ENCODE measurements at places on chromosomes 1 and 21.

DNA sequence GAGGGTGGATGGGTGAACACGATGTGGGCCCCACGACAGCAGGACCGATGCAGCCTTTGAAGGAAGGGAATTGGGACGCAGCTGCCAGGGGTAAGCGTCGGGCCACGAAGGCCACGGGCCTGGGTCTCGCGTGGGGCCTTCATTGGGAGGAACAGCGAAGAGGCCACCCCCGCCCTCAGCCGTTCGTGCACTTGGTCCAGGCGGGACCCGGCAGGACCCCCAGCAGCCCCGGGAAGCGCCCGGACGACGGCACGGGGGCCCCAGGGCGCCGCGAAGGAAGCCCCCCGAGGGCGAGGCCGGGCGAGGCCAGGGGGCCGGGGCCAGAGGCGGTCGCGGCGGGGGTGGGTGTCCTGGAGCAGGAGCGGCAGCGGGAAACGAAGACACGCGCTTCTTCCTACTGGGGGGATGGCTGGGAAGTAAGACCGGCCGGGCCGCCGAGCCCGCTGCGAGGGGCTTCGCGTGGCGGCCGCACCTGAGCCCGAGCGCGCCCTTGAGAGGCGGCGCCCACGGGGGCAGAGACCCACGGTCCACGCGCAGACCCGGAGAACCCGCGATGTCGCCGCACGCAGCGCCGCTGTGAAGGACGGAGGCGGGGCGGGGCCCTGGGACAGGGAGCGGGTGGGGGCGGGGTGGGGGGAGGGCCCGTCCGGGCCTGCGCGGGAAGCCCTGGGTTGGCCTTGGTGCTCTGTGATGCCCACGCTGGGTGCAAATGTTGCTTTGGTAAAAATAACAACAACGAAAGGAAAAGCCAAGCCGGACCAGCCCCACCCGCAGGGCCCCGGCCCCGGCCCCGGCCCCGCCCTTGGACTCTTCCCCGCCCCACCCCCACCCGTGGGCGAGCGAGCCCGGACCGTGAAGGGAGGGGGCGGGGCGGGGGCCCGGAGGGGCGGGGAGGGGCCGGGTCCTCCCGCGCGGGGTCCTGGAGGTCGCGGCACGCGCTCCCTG is 56.0 kb upstream of the ADARB1 start:
- DNase-seq, result no peak

DNA sequence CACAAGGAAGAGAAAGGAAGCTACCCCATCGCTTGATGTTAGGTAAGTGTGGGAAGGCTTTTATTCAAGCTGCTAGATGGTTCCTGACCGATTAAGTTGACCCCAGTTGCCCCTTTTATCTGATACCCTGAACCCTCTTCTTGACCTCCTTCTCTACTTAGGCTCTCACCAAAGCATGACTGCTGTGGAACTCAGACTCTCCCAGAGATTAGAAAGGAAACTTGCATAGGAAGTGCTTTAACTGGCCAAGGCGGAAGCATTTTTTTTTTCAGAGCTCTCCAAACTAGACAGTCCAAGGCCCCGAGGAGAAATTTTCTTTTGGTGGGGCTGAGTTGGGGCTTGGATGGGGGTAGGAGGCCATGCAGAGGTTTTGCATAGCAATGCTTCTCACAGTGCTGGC is 101.3 kb upstream of the USP24 start:
- no peak for DNase-seq

GRCh38 chr1:48738356-48738755 is 38.3 kb downstream of the BEND5 start:
- no peak for DNase-seq

GRCh38 chr1:155301342-155301841 is at the start of gene PKLR:
Gene PKLR, minus strand, starts transcription at chr1:155301438. Its CDS starts 43 bp downstream, at chr1:155301395.
- DNase-seq, result no peak

GRCh38 chr1:103517380-103518047 is 8.0 kb upstream of the RNPC3 start:
- DNase-seq, result no peak

GRCh38 chr1:181249186-181249585 is 160.7 kb downstream of the IER5 start:
- no peak for DNase-seq

DNA sequence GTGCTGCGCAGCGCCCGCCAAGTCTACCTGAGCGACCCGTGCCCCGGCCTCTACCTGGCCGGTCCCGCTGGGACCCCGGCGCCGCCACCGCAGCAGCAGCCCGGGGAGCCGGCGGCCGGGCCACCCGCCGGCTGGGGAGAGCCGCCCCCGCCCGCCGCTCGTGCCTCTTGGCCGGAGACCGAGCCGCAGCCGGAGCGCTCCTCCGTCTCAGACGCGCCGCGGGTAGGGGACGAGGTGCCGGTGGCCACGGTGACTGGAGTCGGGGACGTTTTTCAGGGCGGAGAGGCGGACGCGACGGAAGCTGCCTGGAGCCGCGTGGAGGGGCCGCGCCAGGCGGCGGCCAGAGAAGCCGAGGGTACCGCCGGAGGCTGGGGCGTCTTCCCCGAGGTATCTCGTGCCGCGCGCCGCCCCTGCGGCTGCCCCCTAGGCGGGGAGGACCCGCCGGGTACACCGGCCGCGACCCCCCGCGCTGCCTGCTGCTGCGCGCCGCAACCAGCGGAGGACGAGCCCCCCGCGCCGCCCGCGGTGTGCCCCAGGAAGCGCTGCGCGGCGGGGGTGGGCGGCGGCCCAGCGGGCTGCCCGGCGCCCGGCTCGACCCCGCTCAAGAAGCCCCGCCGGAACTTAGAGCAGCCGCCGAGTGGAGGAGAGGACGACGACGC is 646 bp downstream of the IER5 start:
- DNase-seq, result no peak

- no peak for DNase-seq
Measured at GRCh38 chr1:37475380-37476086, 1.2 kb downstream of the ZC3H12A start.

GRCh38 chr1:115564201-115564600 is 77.6 kb upstream of the VANGL1 start:
- no peak for DNase-seq

DNA sequence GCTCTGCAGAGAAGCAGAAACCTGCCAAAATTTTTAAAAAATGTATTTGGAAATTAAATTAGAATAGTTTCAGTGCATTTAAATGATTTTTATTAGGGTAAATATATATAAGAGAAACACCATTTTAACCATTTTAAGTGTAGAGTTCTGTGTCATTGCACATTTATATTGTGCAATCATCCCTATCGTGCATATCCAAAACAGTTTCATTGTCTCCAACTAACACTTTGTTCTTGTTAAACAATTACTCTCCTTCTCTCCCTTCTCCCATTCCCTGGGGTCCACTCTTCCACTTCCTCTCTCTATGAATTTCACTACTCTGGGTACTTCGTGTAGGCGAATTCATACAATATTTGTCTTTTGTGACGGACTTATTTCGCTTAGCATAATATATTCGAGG is 6.0 kb upstream of the OR2L8 start:
- no peak for DNase-seq

DNA sequence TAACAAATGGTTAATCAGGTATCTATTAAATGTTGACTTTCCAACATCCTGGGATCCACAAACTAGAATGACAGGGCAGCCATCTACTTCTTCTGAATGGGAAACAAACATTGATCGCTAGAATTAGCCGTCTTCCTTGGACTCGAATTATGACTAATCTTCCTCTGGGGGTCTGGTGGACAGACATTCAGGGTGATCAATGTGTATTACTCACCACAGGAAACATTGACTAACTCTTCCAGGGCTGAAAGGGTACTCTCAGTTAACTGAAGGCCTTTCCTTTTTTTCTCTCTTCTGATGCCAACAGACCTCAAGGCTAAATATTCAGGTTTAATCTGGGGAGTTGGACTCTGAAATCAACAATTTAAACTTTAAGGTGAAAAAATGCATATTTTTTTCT is 9.5 kb downstream of the NOL9 start:
- DNase-seq, result no peak

GRCh38 chr1:111406321-111406768 is 21.2 kb downstream of the OVGP1 start:
- no peak for DNase-seq

Data from left forelimb (tissue), 1 donor.